ENCODE measurements at places on chromosomes 16 and 17.

- DNase-seq, result no peak
Measured at GRCh38 chr17:43952351-43952723, 1.4 kb downstream of the PYY start.

DNA sequence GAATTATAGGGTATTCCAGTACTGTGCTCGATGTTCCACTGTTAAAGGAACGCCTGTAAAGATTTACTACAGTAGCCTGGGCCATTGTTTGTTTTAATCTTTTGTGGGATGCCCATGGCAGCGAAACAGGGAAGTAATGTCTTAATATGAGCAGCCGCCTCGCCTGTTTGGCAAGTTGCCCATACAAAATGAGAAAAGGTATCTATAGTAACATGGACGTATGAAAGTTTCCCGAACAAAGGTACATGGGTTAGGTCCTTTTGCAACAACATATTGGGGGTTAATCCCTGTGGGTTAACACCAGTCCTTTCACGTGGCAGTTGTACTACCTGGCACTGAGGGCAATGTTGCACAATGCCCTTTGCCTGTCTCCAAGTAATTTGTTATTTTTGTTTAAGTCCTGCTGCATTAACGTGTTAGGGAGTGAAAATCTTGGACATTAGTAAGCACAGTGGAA lies 21.1 kb upstream of the TMC5 start:
- DNase-seq, result no peak

GRCh38 chr16:52114379-52114778 lies 432.6 kb downstream of the TOX3 start:
- no peak for DNase-seq

DNA sequence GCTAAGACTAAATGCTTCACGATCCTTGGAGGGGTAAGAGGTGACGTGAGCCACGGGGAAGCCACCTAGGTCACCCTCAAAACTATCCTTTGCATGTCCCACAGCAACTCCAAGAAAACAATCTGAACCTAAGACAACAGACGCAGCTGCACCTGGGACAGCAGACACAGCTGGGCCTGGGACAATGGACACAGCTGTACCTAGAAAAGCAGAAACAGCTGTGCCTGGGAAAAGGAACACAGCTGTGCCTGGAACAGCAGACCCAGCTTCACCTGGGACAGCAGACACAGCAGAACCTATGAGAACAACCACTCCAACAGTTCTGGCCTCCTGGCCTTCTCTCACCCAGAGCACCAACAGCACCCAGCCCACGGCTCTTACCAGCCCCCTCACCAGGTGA lies 11.7 kb upstream of the CD300LD start:
- DNase-seq, result no peak

DNA sequence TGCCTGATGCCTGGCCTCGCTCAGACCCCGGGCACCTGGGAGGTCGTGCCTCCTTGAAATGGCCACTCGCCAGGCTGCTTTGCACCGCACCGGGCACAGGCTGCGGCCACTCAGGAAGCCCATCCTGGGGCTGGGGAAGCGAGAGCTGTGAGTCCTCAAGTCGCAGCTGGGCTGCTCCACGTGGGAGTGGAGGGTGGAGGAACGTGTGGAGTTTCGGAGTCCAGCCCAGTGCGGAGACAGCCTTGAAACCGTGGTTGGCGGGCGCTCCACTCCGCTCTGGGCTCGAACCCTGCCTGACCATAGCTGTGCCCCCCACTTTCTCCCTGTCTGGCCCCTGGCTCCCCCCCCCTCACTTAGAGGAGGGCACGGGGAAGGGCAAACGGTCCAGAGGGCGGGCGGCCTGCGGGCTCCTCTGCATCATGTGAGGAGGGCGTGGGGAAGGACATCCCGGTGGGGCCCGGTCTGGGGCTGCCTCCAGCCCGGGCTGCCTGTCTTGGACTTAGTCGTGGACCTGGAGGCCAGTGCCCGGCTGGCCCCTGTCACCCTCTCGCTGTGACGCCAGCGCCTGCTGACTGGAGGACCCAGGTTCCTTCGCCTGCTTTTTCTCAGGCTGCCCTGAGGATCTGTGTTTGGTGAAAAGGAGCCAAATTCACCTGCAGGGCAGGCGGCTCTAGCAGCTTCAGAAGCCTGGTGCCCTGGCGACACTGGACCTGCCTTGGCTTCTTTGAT lies 2.5 kb downstream of the UBE2I start:
- DNase-seq, result no peak

DNA sequence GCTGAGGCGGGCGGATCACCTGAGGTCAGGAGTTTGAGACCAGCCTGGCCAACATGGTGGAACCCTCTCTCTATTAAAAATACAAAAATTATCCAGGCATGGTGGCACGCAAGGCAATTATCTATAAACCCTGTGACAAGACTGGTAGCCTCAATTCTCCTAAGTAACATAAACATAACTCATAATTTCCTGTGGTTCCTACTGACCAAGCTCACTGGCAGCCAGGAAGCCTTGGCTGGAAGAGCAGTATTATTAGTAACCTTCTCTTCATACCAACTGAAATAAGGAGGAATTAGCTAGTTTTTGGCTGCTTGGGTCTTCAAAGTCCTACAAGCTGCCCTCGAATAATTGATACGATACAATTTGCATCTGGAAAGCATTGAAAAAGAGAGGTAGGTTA lies 31.6 kb upstream of the LRRC37A3 start:
- DNase-seq, result no peak

DNA sequence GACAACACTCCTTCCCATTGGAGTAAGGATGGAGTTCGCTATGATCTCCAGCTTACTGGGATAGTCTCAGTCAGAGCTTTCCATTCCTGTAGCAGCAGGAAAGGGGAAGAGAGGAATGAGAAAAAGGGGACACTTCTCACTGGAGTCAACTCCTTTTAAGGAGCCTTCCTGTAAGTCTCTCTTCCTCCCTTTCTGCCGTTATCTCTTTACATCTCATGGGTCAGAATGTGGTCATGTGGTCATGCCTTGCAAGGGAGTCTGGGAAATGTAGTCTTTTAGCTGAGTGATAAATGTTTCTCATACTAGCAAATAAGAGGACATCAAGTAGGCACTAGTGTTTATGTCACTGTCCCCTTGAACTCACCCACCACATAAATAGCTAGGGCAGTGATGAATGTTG lies 227.3 kb downstream of the HAPSTR1 start:
- DNase-seq, result no peak

DNA sequence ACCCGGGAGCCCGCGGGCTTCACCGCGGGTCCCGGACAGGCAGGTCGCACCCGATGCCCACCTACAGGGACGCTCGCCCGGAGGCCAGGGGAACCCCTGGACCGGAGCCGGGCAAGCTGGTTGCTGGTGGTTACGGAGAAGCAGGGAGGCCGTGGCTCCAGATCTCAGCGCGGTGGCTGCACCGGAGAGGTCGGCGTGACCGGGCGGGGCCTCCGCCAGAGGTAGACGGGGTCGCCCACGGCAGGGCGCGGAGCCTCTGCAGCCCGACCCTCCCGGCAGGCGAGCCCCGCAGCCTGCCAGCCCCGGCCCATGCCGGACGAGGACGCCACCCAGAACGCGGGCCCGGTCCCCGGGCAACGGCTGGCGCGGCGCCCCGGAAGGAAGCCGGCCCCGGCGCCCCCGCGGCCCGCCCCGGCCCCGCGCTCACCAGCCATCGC lies 341 bp downstream of the PCYT2 start:
- DNase-seq, result no peak

GRCh38 chr16:64585367-64585766 lies 536.5 kb downstream of the CDH11 start:
- no peak for DNase-seq

DNA sequence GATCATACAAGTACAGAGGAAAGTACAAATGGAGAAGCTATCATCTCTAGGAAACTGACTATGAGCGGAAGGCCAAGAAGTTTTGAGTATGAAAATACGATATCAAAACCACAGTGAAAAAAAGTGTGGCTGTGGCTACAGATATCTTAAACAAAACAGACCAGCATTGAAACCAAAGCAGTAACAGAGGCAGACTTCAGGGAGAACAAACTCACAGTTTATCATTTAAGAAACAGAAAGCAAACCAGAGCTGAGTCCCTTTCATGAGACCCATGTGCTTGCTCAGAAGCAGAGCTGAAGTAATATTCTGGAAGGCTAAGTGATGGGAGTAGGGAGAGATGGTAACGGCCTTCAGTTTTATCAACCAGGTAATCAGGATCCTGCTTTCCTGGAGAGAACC lies 317.8 kb downstream of the CA10 start:
- no peak for DNase-seq

- DNase-seq, result no peak
Measured at GRCh38 chr16:10564591-10564990, 15.8 kb downstream of the EMP2 start.

DNA sequence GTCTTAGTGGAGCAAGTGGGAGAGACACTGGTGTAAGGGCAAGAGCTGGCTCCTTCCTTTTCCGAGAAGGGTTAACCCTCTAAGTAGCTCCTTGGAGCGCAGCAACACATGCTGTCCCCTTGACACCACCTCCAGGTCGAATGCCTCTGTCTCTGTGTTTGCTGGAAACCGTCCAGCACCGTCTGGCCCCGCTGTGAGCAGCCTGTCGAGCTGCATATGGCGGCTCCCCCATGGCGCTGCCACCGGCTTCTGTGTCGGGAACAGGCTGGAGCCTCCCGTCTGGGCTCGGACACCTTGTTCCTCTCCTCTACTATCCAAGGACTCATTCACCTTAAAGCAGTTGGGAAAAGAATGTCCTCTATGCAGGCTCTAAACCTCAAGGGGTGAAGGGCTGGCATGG lies 28.9 kb upstream of the WSCD1 start:
- DNase-seq, result no peak

- no peak for DNase-seq
Measured at GRCh38 chr17:56481659-56482058, 111.8 kb upstream of the NOG start.

DNA sequence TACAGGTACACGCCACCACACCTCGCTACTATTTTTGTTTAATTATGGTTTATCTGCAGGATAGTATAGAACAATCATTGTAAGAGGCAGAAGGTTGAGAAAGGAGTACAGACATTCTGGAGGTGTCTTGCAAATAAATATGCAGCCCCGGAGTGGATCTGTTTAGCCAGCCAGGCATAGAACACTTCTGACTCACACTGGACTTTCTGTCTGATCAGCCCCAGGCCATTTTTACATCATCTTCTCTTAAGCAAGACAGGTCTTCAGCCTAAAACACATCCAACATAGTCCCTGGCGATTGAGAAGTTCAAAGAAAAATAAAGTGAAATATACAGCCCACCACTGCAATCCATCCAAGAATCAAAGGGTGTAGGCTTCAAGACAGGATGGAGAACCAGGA lies 81.4 kb downstream of the XYLT1 start:
- DNase-seq, result no peak

DNA sequence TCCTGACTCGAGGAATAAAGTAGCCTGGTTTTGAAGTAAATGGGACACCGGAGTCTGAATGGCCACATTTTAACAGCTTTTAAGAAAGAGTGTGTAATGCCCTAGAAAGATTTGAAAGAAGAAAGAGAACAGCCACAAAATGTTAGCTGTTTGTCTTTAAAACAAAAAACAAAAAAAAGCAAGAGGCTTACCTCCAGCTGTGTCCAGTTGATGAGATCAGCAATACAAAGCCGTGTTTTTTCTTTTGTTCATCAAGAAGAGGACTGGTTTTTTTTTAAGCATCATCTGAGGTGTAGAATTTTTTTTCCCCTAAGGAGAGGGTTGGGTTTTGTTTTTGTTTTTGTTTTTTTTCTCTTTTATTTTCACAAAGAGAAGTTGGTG lies 58.8 kb downstream of the NKD1 start:
- DNase-seq, result no peak

DNA sequence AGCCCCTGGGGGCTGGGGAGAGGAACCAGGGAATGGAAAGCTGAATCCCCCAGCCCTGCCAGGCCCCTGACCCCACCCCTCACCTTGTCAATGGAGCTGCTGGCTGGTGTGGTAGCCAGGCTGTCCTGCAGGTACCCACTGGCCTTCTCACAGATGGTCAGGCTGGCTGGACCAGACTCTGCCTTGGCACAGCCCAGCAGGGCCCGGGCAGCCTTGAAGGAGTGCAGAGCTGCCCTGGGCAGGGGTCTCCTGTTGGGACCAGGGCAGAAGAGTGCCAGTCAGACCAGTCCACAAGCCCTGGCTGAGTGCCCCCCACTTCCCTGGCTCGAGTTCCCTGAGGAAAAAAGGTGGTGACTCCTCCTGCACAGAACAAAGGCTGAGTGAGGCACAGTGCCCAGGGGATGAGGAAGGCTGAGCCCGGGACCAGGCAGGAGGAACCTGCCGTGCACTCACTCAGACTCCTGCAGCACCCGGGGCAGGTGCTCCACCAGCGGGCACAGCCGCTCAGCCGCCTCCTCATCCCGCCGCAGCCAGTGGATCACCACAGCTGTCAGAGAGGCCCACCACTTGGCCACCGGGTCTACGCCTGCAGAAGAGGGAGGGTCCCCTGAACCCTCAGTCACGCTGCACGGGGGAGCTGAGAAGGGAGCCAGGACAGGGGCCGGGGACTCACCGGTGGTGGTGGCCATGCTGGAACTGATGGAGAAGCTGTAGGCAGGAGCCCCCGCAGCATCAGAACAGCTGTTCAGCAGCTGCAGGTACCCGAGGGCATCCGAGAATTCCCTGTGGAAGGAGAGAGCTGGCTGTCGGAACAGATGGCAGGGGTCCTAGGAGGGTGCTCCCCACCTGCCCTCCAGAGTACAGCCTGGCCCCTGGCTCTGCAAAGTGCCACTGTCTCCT lies 22.4 kb downstream of the SREBF1 start:
- no peak for DNase-seq

- DNase-seq, result no peak
Measured at GRCh38 chr16:1169285-1170075, 16.6 kb downstream of the CACNA1H start.

GRCh38 chr17:81871387-81872230 lies 472 bp upstream of the ARHGDIA start:
- DNase-seq, result peak; percentile 95
